RKO (cell line): ENCODE measurements at places on chromosomes 7 and 10.

DNA sequence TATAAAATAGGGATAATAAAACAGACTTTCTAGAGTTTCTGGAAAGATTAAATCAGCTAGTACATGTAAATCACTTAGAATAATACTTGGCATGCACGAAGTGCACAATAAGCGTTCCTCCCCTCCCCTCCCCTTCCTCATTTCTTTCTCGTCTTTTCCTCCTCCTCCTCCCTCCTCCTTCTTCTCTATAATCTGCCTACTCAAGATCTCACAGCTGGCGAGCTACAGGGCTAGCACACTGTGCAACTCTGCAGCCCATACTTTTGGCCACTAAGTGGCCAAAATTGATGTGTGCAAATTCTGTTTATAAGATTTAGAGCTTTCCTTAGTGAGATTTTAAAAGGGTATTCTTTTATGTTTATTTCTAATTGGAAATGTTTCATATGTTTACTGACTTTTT, 565.3 kb downstream of the PHTF2 start:
- peak; percentile 7 for DNase-seq

GRCh38 chr7:88638583-88638982, 120.9 kb upstream of the ZNF804B start:
- no peak for DNase-seq

DNA sequence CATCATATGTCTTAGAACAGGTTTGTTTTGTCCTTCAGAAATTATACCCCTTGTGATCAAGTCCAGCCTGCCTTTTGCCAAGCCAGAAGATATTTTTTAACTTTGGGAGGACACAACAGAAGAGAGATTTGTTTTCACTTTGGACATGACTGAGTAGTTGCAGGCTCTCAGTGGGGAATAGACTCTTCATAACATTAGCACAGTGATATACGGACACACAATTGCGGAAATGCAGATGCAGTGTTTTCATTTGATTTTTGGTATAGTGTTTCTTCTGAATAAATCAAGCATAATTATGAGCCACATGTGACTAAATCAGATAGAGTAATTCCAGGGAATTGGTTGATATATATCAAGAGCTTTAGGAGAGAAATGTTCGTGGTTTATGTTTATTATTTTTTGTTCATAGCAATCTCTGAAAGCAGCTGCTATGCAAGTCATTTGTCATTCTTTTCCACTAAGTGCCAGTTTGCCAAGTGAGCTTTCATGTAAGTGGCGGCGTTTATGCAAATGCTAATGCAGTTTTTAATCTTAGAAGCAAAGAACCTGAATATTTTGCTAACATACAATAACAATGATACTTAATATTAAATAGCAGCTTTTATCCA, 69.6 kb upstream of the HDAC9 start:
- DNase-seq = no peak

- no peak for DNase-seq
These were observed 173.5 kb downstream of the KCNMA1 start for GRCh38 chr10:77463967-77464745.

DNA sequence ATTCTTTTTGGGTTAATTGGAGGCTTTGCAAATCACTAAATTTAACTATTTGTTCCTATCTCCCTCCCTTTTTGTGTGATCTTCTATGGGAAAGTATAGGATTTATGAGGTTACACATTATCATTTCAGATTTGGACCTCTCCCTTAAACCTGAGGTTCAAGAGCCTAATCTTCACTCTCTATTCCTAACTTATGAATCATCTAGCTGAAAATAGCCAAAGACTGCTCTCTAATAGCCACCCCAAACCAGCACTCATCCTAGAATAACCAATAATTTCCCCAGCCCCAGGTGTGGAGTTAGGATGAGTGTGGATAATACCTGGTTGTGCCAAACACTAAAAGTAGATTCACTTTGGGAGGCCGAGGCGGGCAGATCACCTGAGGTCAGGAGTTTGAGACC, 499.2 kb downstream of the GFRA1 start:
- no peak for DNase-seq

DNA sequence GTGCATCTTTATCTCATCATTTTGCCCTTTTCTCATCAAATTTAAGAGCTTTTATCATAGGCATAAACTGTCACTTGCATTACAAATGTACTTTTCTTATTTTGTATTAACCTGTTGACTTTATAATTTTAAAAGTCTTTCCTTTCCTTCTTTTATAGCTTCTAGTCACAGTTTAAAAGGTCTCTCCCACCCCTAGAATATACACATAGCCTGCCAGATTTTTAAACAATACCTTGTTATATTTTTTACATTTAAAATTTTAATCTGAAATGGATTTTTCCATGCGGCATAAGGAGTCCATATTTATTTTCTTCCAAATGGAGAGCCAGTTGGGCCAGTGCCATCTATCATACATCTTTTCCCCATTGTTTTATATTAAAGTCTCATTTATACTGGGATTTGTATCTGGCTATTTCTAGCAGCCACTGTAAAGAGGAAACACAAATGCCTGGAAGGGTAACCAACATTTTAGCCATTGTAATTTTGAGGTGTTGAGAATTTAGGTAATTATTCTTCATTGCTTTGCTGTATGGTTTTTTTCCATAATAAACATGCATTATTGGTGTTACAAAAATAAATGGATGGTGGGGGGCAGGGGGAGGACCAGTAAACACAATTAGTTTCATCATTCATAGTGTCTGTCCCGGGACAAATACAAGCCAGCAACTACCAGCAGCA, 92.8 kb downstream of the CCDC71L start:
- DNase-seq = no peak

DNA sequence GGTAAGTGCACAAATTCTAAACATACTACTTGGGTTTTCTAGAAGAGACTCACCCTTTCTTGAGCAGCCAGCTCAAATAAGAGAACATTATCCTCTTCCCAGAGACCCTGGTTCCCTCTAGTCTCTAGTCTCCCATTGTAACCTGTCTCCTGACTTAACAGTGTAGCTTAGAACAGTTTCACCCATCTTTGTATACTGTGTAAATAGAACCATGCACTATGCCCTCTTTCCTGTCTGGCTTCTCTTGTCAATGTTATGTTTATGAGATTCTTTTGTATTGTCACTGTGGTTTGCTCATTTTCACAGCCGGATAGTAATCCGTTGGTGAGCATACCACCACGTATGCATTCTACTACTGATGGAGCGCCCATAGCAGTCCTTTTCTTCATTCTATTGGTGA, 227.4 kb upstream of the PLPP4 start:
- no peak for DNase-seq
